ENCODE measurements at places on chromosomes 5 and 9.
A peak's percentile ranks its signal among the peaks of the same experiment; 100 is the strongest.

DNA sequence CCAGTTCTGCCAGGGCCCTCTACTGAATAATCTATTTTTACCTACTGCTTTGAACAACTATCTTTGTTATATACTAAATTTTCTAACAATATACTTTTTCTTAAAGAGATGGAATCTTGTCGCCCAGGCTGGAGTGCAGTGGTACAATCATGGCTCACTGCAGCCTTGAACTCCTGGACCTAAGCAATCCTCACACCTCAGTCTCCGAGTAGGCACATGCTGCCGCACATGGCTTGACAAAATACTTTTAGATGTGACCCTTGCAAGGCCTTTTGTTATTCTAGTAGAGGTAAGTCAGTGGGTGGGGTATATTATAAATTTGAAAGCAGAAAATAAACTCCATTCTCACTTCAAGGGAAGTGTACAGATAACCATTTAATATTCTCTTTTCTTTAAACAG lies 7.9 kb downstream of the GOLM1 start:
- no peak for DNase-seq

- DNase-seq = no peak
Observed at GRCh38 chr9:91682806-91683205, 259.2 kb upstream of the NFIL3 start.

DNA sequence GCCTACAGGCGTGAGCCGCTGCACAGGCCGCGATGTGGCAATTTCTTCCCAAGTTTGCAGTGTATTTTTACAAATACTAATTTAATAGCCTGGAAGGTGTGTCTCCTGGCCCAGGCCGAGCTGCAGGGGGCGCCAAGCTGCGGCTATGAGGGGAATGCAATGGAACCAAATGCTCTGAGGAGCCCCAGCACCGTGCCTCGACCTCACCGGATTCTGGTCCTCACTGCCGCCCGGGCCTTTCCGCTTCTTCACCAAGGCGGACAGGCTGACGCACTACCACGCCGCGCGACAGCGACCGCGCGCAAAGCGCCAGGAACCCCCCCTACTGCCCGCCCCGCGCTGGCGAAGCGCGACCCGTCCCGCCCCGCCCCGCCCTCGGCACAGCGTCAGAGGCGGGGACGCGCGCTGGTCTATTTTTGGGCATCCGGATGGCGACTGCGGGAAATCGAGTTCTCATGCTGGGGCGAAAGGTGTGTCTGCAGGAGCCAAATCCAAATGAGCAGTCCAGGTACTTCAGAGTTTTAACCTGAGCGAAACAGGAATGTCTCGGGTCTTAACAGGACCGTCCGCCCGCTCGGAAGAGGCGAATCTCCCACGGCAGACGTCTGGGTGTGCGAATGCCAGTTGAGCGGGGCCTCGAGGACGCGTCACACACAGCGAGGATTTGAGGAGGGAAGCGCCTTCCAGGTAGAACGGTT lies 31.7 kb upstream of the PRXL2C start:
- peak; percentile 68 for DNase-seq

DNA sequence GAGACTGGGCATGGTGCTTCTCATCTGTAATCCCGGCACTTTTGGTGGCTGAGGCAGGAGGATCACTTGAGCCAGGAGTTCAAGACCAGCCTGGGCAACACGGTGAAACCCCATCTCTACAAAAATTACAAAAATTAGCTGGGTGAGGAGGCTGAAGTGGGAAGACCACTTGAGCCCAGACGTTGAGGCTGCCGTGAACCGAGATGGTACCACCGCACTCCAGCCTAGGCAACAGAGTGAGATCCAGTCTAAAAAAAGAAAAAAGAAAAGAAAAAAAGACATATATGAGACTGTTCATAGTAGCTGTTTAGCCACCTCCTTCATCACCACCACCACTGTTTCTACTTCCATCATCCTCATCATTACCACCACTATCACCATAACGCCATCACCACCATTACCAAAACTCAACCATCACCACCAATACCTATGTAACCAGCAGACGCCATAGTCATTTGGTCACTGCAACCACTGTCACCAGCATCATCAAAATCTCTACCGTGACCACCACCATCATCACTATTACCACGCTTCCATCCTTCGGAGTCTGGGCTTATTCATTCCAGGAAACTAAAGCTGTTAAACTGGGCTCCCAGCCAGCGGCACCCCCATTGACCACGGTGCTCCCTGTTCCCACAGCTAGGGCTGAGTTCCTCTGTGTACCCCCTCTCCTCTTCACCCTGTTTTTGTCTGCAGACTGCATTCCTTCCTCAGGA lies 8.4 kb upstream of the KIF12 start:
- DNase-seq = no peak

DNA sequence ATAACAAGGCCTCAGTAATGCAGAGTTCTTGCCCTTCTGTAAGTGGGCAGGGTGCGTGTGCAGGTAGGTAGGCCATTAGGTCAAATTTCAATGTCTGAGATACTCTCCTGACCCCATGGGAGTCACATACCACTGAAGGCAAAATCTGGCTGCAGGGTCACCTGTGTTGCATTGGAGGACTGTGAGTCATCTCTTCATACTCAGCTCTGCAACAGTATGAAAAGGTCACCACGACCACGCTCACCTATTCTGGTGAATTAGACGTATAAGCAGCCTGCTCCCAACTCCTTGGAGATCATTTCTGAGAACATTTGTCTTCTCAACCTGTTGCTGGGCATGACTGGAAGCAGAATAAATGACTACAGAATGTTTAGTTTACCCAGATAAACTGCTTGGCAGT lies 599.8 kb downstream of the PDE4D start:
- no peak for DNase-seq

DNA sequence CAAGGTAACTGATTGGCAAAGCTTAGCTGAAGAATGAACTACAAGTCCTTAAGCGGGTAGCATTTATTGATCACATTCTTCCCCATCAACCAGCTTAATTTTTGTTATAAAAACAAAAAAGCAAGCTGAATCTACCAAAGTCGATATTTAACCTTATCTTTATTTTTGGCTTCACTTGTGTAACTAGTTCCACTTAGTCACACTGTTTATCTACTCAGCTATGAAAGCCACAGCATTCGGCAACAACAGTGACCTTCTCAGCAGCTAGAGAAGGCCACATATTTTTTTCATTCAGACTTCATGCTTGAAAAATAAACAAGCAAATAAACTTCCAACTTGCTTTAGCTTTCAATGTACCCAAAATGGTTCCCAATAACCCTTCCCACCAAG lies 69.4 kb downstream of the KLHL3 start:
- no peak for DNase-seq

DNA sequence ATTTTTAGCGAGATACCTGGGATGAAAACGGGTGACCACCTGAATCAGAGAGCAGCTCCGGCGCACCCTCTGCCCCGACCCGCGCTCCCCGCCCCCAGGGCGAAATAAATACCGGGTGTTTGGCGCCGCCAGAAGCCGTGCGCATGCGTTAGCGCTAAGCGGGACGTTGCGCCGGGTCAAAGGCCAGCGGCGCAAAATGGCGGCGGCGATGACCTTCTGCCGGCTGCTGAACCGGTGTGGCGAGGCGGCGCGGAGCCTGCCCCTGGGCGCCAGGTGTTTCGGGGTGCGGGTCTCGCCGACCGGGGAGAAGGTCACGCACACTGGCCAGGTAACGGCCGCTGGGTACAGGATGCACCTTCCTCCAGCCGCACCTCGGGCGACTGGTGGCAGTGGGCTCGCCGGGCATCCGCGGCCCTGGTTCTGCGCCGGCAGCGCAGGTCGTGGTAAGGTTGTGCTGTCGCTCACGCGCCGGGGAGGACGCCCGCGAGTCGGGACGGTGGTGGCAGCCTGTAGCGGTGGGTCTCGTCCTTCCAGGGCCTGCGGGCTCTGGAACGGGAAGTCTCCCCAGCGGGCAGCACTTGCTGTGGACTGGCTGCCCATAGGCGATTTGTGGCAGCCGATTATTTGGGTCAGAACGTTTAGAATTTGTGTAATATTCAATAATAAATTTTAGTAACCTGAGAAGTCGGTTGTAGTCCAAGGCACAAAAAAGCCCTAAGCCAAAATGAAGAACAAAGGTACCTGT lies at the start of gene NDUFS6:
Gene NDUFS6 (plus strand): TSS at position 186 of the 745 bp plus-strand sequence. CDS start 11 bp downstream, at position 197.
- DNase-seq = peak; percentile 74

DNA sequence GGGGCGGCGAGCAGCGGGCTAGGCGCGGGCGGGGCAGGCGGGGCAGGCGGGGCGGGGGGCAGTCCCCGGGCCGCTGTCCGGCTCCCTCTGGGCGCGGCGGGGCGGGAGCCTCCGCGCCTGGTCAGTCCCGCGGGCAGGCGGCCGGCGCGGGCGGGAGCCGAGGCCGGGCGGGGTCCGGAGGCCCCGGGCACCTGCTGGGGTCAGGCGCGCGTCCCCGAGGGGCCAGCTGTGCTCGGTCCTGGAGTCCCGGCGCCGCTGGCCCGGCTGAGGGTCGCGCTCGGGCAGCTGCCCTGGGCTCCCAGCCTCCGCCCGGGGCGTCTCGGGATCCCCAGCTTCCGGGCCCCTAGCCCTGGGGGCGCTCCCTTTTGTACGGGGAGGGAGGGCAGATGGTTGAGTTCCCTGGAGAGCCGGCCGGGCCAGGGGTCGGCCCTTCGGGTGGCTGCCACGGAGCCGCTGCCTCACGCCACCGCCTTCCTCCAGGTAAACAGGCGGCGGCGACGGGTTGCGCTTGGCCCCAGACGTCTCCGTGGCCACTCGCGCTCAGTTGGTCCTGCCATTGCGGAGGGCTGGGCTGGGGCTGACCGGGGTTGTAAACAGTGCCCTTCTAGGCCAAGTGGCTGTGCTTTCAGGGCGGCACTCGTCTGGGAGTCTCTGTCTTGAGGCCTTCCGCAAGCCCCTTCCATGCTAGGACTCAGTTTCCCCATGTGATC lies 473 bp downstream of the ZBTB34 start:
- DNase-seq = no peak

DNA sequence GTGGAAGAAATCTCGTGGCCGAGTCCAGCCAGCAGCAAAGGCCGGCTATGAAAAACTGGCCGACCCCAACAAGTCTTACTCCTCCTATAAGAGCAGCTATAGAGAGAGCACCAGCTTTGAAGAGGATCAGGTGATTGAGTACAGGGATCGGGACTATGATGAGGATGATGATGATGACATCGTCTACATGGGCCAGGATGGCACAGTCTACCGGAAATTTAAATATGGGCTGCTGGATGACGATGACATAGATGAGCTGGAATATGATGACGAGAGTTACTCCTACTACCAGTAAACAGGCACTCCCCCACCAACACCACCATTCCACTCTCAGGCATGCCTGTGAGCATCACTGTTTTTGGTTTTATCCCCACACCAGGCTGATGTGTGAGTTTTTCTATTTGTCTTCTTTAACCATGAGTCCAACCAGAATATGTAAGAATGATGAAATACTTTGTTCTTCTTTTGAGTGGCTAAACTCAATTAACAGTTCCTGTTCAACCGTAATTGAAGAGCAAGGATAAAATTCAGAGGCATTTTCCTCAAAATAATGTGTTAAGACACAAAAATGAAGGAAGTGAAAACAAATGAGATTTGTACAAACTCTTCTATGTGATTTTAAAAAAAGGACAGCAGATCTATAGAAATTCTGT lies 35.5 kb downstream of the RFK start:
- no peak for DNase-seq

DNA sequence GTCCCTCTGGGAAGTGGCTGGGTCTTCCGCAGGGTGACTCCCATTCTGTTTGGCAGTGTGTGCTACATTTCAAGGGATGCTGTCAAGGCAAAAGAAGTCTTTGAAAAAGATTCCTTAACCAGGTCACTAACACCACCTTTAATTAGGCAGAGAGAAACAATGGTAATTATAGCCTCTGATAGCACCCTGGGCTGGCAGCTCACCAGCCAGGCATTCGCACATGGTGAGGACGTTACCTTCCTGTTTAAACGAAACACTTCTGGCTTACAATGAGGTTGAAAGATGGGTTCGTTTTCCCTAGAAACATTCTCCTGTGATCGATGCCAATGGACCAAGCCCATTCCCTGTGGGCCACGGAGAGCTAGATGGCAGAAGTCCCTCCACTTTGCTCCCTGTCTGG lies 230.1 kb upstream of the PANK3 start:
- no peak for DNase-seq

GRCh38 chr5:150113047-150113744 lies 26.8 kb upstream of the CSF1R start:
- no peak for DNase-seq

GRCh38 chr9:91658513-91659105 lies 235.0 kb upstream of the NFIL3 start:
- no peak for DNase-seq

DNA sequence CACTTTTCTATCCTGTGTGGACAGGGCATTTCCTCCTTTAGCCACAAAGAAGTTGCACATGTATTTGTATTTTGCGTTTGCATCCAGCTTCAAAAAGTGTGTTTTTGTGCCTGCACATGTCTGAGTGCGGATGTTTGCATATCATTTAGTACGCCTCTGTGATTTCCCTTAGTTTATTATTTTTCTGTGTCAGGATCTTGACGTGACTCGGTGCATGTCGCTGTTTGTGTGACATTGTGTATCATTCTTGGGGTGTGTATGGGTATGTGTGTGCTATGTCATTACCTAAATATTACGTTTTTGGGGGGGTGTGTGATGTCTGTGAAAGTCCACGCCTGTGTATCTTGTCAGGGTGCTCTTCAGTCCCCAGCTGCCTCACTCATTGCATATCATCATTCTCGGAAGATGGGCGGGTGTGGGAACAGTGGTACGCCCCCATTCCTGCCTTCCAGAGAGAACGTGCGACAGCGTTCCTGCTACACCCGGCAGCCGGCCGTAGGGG lies 416 bp upstream of the PAIP2 start:
- no peak for DNase-seq

DNA sequence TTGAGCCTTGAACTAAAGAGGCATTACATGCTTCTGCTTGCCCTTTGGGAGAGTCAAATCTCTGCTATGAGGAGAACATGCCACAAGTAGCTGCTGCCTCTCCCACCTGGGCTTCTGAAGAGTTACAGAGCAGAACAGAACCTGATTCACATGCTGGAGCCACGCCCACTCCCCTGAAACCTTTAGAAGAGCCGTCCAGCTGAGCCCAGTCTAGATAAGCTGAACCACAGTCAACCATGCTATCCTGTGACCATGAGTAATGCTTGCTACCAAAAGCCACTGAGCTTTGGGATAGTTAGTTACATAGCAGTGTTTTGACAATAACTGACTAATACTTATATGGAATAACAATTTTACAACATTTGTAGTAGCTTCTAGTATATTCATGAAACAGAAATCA lies 111.0 kb upstream of the VCAN start:
- no peak for DNase-seq

DNA sequence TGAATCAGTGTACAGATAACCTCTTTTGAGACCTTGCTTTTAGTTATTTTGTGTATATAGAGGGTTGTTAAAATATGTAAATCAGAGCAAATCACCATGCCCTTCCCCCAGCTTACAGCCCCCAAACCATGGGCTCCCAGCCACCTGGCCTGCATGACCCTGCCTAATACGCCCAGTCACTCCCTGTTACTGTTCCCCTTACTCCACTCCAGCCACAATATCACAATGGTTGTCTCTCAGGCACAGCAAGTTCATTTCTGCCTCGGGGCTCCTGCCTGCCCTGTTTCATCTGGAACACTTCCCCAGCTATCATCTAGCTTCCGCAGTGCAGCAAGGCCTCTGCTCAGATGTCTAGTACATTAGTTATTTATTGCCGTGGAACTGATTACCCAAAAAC lies 5.0 kb upstream of the CARD19 start:
- no peak for DNase-seq
